SHP77 (cell line): ENCODE measurements at places on chromosomes 5 and 9.

- no peak for DNase-seq
These were observed 17.2 kb downstream of the TSPAN17 start for GRCh38 chr5:176664479-176664878.

GRCh38 chr9:16345902-16346301 lies 524.6 kb downstream of the BNC2 start:
- DNase-seq, result no peak

GRCh38 chr5:100691548-100691947 lies 156.4 kb downstream of the FAM174A start:
- no peak for DNase-seq

DNA sequence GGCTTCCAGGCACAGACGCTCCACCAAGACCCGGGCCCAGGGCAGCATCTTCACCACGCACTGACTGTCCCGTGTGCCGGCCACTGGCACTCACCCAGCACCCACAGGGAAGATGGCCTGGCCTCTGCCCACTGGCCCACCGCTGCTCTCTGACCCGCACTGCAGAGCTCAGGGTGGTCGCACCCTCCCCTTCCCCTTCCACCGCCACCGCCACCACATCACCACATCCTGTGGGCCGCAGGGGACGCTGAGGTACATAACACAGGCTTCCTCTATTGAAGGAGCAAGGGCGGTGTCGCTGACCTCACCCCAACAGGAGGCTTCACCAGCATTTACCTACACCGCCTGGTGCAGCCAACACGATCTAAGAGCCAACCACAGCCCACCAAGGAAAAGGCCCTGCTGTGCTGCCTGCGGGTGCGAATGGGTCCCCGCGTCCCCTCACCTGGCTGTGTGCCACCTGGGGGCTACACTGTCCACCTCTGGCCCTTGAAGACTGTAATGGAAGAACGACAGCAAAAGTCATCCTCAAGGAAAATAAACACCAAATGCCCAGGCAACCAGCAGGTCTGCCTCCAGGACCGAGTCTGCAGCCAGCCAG lies 101.8 kb downstream of the CAMSAP1 start:
- no peak for DNase-seq

DNA sequence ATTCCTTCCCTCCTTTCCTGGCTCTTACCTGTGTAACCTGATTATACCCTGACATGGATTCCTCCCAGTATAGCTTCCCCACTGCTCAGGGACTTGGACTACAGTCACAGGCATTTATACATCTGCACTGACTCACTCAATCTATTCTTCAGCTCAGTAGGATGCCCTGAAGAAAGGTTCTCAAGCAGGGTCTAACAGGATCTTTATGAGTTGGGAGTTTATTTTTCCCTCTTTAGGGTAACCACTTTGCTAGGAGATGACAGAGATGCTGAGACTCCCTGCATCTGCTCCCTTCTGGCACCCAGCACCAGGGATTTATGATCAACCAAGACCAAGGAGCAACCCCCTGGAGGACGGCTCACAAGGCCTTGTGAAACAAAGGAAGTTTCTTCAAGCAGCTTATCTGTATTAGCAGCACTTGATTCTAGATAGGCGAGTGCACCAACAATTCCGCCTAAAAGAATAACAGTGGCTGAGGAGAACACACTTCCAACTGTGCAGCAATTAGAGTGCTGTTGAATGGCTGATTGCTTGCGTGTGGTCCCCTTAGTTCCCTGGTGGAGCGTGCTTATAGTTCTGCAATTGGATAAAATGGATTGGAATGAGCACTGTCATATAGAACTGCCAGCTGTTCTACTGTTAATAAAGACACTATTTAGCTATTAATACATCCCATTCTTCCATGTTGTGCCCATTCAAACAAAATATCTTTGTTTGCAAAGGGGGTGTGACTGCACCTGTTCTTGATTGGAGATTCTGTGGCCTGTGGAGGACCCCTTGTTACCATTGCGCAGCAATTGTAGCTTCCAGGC lies 482.6 kb downstream of the ZNF608 start:
- no peak for DNase-seq
